ENCODE measurements at places on chromosomes 4 and X. TPM values are rescaled to one million over a fixed set of nuclear protein-coding genes. Genes with fewer than 3 reads are reported as not detected.

DNA sequence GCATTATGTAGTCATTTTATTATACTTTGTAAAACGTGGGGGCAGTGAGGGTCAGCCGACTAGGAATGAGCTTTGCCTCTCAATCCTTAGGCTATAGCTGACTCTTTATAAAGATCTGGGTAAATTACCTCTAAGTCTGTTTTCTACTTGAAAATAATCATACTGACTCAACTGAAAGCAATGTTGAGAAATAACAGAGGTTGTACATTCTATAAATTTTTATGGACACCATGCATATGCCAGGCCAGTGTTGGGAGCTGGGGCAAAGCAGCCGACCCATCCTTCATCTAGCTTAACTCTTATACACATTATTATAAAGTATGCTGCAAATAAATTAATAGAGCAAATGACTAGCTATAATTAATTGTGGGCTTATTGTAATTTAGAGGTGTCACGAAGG is 2.2 kb upstream of the DCUN1D4 start:
- no peak for DNase-seq

The ZAR1 gene
- polyA plus RNA-seq, result not detected

DNA sequence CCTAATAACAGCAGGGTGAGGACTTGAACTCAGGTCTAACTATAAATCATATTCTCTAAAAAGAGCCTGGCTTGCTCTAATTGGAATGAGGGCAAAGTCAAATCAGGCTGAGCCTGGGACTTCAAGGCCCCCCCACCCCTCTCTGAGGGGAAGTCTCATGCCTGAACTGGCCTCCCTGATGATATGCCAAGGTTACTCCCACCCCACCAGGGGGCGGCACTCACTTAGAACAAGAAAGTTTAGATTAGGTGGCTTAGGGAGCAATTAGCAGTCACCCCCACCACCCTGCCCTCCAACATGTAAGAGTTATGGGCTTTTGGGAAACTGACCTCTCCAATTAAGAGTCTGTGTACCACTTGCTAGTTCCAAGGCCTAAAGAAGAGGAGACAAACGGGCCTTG is 2.7 kb downstream of the FOXO4 start:
- DNase-seq, result no peak

DNA sequence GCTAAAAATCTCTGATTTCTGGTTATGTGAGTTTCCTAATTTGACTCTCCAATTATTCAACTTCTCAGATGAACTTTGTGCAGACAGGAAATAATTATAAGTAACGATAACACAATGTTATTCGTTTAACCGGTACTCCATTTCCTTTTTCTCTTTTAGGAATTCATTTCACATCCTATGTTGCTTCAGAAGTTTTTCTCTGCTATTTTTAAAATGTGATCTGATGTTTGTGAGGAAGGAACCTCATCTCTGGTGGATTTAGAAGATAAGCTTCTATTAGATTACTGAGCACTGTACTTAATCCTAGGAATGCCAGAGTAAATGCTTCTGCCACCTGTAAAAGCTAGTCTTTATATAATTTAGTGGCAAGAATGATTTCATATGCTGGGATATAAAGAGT is 116.0 kb upstream of the ETNPPL start:
- DNase-seq, result no peak

GRCh38 chr4:51943221-51943620 is 76.9 kb downstream of the LRRC66 start:
- no peak for DNase-seq

DNA sequence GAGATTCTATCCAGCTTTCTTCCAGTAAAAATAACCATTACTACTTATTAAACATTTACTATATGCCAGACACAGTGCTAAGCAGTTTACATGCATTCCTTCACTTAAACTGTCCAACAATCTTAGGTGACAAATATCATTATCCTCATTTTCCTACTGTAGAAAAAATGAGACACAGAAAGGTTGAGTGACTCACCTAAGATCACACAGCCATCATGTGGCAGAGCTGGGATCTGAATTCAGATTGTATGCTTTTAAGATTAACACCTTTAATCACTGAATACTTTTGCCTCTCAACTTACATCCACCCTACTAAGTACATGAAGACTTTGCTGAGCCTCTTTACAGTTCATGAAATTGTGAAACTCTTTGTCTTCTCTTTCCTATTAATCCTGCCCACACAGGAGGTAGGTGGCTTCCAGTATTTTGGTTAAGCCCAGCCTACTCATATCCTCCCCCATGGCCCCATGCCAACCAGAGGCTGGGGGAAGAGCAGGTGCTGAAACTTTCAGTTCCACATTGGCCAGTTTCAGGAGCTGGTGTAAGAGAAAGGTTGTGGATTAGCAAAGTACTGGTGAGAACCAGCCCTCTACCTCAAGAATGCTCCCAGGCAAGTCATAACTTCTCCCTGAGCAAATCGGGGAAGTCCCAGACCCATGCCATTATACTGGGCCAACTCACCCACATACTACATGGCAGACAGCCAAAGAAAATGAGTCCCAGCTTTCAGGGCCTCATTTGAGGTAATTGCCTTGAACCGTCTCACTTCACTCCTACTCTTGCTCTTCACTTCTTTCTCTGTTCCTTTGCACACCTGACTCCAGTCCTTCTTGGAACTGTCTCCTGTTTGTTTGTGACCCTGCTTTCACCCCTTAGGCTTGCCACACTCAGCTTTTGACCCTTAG is 211.1 kb downstream of the GUCY2F start:
- DNase-seq, result no peak

The SPANXA1 gene
- polyA plus RNA-seq, result not detected

The KCND1 gene
- 0.83 TPM for polyA plus RNA-seq

DNA sequence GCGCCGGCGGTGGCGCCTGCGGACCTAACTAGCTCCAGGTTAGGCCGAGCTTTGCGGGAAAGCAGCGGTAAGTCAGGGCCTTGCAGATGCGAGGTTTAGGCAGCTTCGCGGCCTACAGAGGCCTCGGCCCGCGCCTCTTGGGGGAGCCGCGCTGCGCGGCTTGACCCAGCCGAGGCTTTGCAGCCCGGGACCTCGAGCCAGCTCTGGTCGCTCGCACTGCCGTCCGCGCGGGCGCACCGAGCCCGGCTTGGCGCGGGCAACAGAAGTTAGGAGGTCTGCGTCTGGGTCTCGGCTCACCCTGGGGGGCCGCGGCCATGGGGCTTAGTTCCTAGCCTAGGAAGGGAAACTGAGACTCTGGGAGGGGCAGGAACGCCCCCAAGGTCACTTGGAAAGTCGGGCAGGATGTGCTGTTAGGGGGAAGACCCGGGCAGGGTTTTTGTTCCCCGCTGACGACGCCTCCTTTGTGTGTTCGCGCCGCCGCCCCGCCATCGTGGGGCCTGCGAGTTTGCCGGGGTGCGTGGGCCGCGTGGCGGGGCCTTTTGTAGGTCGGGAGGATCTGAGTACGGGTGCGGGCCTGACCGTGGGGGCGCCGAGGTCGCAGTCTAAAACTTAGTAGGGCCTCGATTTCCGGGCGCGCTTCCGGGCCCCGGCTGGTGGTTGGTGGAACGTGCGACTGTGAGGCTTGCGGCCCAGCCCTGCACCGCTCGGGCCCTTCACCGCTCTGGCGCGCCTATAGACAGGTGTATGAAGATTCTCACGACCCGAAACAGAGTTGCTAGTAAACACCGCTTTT is 482 bp downstream of the RNF4 start:
- DNase-seq, result no peak

GRCh38 chr4:156803056-156803455 is 168.5 kb downstream of the PDGFC start:
- no peak for DNase-seq

Data from BJ (cell line).